ENCODE measurements at places on chromosomes 5 and 9.
A peak's percentile ranks its signal among the peaks of the same experiment; 100 is the strongest.

GRCh38 chr5:72151646-72152045 is 44.4 kb downstream of the MAP1B start:
- no peak for DNase-seq

GRCh38 chr5:7372399-7372798 is 23.5 kb upstream of the ADCY2 start:
- no peak for DNase-seq

GRCh38 chr9:122263699-122264349 is 816 bp downstream of the RBM18 start:
- peak; percentile 0 for DNase-seq

GRCh38 chr9:17481565-17481964 is 97.3 kb upstream of the SH3GL2 start:
- DNase-seq: no peak

DNA sequence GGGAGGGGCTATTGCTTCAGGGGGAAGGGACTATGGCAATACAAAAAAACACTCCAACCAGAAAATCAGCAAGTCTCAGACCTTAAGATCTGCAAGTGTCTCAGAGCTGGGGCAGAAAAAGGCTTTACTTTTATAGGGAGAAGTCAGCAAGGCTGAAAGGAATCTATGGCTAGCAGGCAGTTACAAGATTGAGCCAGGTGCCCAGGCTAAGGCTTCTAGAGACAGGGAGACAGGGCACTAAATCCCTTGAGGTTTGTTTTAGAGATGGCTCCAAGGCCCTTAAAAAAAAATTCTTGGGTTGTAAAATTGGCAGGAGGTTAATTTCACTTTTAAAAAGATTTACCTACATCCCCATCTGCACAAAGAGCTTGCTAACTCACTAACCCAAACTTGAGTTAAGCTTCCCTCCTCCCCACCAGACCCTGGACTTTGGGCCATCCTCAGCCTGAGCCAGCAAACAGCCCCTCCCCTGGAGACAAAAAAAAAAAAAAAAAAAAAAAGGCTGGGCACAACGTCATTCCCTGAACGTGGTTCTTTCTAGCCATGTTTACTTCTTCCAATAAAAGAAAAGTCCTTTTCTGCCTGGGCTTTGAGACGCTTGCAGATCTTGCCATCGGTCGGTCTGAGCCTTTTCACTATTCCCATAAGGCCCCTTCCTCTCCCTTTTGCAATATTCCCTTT is 17.9 kb downstream of the NIPAL4 start:
- no peak for DNase-seq

GRCh38 chr5:45604092-45604491 is 92.1 kb downstream of the HCN1 start:
- no peak for DNase-seq

DNA sequence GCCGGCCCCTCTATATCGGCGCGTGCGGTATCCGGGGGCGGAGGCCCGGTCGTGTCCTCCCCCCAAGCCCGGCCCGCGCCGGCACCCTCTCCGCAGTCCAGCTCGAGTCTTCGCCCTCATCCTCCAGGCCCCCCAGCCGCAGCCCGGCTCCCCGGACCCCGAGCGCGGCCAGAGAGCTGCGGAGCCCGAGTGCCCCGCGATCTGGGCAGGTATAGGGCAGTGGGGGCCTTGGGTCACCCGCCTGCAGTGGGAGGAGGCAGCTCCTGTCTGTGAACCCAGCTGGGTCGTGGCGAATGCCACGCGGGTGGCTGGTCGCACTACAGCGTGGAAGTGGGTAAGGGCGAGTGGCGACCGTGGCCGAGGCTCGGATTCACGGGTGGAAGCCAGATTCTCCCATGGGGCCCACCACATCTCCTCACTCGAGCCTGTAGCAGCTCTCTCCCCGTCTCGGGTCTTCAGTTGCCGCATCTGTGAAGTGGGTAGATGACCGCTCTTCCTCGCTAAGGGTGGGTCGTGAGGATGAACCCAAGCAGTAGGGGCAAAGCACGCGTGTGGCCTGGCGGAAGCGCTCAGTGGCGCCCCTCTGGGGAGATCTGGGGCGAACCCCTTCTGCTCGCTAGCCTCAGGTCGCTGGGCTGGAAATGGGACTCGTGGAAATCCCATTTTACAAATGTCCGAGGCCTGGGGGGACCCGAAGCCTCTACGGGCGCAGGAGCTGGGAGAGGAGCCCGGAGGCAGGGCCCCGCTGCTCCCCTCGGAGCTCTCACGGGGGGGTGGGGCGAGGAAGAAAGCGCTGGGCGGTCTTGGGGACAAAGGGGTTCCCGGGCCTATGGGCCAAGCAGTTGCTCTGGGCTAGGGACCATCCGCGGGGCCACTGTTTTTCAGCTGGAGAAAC is 1.9 kb downstream of the NR5A1 start:
- DNase-seq: no peak

DNA sequence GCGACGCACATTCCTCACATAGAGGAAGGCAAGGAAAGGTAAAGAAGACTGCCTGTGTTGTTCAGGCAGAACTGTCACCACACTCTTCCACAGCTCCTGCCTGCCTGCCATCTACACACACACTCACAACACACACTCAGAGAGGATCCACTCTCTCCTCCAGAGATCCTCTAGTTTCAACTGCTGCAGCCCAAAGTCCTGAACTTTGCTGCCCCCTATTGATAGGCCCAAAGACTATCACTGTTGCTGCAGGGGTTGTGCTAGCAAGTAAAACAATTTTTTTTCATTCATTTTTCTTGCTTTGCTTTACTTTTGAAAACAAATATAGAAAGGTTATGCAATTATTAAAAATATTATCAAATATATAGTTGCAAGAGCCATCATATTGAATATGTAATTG is 5.9 kb upstream of the CFAP90 start:
- peak; percentile 80 for DNase-seq

- no peak for DNase-seq
Measured at GRCh38 chr9:115815786-115816185, 337.8 kb upstream of the PAPPA start.
